ENCODE measurements at places on chromosomes 6 and 20.

DNA sequence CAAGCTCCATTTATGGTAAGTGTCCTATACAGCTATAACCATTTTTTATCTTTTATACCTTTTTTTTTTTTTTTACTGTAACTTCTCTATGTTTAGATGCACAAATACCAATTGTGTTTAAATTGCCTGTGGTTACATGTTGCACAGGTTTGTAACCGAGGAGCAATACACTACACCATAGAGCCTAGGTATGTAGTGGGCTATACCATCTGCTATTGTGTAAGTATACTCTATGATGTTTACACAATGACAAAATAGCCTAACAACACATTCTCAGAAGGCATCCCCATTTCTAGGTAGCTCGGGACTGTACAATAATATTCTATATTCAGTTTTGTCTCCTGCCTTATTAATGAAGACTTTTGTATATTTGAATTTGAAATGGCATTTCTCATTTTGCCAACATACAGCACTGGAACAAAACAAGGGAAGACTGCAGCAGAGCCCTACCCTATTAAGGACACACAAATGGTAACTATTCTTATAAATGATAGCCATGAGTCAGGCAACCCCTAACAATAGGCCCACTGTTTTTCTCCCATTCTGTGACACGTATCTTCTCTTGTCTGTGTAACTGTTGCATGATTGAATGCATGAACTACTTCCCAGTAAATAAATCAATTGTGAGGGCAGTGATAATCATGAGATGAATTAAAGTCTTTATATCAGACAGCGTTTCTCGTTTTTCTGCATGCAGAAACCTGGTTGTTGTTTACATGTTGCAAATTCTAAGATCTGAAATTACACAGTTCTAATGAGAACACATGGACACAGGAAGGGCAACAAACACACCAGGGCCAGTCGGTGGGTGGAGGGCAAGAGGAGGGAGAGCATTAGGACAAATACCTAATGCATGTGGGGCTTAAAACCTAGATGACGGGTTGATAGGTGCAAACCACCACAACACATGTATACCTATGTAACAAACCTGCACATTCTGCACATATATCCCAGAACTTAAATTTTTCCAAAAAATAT lies 173.9 kb downstream of the EPM2A start:
- no peak for DNase-seq

DNA sequence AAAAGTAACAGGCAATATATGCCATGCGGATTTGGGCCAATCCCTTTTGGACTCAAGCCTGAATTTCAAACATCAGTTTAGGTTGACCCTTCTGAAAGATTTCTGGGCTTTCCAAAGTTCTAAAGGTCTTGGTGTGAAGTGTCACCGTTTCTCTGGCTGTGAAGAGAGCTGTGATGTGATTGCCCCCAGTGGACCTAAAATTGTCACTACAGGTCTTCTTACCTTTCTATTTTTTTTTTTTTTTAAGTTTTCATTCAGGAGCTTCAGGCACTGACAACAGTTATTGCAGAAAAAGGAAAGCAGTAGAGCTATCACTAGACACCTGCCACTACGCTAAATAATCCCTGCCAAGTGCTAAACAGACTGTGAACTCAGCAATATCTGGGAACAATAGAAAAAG lies 75.7 kb upstream of the OPRM1 start:
- no peak for DNase-seq

DNA sequence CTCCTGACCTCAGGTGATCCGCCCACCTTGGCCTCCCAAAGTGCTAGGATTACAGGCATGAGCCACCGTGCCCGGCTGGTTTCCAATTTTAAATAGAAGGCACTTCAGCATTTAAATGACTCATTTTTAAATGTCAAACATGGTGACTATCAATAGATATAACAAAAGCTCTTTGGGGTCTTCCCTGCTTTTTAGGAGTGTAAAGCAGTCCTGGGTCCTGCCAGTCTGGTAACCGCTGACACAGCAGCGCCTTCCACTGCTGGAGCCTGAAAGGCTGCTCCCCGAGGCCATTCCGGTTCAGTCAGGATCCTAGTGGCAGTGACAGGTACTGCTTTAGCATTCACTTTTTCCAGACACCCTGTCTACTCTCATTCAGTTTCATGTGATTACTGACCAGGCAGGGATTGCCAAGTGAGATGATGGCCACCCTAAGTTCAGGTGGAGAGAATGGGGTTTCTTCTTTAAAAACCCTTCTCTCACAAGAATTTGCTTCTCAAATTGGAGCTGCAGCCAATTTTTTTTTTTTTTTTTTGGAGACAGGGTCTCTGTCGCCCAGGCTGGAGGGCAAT lies 5.1 kb downstream of the DIDO1 start:
- DNase-seq = peak; percentile 80

DNA sequence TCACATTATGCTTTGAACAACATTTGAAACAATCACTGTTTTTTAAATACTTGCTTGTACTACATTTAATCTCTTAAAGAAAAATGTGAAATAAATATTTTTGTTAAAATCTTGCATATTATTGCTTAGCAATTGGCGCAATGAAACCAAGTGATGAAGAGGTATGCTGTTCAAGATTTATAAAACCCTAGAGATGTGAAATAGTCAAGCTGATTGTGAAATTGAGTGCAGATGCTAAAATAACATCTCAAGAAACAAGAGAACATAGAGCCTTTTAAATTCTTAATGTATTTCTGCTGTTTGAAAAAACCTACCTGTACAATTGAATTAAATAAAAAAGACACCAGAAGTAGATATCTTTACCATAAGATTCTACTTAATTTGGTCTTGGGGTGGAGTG lies 179.2 kb upstream of the MCHR2 start:
- DNase-seq = no peak

GRCh38 chr20:5908981-5909380 lies 41.4 kb downstream of the TRMT6 start:
- DNase-seq = no peak

DNA sequence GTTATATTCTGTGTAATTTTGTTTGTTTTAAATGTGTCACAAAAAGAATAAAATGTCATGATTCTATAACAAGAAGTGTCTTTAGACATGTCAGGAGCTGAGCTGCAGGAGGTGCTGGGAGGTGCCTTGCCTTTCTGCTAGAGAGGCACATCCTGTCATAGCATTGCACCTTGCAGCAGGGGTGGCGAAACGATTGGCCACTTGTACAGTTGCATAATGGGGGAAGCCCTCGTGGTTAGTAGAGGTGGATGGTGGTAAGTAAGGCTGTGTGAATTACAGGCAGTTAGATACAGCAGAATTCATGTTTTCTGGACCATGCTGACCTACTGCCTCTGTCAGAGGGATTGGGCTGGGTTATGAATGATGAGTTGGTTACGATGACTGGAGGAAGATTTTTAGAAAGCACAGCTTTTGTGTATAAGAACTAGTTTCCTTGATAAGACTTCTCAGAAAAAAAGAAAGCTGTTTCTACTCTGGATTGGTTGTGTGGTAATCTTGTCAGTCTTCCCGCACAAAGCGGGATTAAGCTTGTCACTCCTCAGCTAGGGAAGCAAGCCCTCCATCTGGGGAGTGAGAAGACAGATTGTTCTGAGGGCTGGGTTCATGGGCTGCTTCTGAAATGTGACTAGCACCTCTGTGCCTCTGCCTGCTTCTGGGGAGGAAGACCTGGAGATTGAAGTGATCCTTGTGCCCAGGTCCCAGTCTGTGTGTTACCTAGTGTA lies 74.9 kb downstream of the FOXO3 start:
- no peak for DNase-seq

- DNase-seq = no peak
Observed at GRCh38 chr6:18326980-18327379, 60.2 kb upstream of the RNF144B start.

DNA sequence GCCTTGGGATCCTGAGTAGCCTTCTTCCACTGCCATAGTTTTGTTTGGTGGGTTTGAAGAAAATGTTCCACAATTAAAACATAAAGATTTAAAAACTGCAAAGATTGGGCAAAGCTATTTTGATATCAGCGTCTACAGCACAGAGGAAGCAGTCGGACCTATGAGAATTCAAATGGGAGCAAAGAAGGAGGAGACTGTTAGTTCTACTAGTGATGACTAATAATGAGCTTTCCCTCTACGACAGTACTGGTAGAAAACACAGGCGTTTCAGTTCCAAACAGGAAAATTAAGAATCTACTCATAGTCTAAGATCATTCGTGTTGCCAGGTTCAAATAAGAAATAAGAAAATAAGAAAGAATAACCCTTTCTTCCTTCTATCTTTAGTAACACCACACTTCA lies 121.2 kb downstream of the INSM1 start:
- no peak for DNase-seq

DNA sequence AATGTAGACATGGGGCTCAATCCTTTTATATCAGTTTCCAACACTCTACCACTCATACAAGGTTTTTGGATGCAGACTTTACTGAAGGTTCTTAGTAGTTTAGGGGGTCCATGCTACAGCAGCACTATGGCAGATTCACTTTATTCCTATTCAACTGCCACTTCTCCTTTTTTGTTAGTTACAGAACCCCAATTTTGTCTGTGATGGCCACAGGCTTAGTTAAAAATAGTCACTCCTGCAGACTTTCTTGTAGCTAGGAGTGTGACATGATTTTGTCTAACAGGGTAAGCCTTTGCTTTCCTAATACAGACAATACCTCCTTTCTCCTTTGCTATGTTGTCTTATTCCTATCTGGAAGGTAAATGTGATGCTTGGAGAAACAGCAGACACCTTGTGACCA lies 90.0 kb upstream of the SLC24A3 start:
- DNase-seq = no peak

DNA sequence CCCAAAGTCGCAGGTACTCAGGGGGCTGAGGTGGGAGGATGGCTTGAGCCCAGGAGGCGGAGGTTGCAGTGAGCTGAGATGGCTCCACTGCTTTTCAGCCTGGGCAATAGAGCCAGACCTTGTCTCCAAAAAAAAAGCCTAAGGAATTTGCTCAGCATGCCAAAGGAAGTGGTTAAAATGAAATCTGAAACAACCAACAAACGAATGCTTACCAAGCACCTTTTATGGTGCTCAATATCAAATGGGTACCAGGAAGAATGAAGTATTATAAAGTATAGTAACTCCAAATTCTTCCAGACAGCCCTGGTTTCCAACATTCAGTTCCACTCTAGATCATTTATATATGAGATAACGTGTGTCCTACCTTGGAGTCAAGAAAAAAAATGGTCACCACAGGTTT lies 14.0 kb downstream of the GMDS start:
- DNase-seq = no peak

DNA sequence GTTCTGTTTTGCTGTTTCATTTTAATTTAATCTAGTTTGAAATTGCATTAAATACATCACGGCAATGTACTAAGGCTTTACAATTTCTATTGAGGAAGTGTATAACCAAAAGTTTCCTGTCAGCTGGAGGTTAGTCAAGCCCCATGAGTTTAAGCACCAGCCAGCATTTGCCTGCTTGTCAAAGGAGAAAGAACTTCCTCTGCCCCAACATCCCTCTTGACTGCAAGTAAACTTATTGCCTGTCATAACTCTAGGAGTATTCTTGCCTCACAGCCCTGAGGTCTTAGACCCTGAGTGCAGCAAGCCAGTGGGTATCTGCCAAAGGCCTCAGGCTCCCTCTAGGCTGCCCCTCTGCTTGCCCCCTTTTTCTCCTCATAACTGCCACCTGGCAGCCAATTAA lies 106.7 kb upstream of the INSM1 start:
- DNase-seq = no peak

DNA sequence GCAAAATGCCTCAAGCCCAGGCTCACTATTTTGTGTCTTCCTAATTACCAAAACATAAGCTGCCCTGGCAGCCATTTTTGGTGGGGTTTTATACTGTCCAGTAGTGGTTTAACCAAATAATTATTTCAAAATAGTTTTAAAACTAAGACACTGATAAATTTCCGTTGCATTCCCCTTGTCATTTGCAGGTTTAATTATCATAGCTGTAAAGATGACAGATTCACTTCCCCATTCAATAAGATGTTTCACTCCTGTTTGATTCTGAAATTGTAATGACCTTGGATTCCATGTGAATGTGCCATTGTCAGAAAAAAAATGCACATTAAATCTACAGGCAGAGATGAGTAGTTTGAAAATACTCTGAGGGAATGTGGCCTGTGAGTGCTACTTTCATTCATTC lies 172.0 kb downstream of the COL9A1 start:
- DNase-seq = no peak

DNA sequence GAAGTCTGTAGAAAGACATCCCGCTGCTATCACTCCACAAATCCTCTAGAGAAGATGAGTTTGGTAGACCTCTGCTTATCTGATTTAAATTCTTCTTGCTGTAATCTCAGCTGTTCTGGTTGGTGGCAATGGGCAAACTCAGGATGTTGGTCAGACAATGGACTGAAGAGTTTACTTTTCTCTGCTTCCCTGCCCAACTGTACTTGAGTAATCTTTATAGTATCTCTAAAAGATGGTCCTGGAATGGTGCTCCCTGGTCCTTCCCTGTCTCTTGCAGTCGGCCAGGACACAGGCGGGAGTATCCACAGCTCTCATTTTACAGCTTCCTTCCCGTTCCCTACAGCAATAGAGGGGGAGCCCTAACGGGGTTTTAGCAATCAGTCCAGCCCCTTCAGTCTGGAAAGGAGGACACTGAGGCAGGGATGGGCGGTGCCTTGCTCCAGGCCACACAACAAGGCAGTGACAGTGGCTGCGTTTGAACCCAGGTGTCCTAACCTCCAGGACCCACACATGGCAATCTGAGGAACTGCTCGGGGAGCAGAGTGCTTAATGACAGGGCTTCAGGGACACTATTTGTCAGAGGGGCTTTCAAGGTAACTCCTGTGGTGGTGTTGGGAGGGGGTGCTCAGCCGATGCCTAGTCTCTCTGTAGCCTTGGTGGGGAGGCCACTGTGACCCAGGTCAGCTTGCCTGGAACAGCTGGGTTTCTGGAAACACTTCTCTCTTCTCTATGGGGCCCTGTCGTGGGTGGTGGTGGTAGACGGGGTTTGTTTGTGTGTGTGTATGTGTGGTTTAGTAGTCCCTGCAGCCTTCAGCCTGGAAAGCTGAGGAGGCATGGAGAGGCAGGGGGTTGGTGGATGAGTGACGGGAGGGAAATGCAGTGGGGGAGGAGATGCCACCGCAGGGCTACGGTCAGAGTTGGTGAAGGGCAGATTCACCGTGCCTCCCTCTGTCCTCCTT lies 9.5 kb upstream of the VEGFA start:
- DNase-seq = no peak

GRCh38 chr20:19428324-19428723 lies 215.9 kb downstream of the SLC24A3 start:
- no peak for DNase-seq

DNA sequence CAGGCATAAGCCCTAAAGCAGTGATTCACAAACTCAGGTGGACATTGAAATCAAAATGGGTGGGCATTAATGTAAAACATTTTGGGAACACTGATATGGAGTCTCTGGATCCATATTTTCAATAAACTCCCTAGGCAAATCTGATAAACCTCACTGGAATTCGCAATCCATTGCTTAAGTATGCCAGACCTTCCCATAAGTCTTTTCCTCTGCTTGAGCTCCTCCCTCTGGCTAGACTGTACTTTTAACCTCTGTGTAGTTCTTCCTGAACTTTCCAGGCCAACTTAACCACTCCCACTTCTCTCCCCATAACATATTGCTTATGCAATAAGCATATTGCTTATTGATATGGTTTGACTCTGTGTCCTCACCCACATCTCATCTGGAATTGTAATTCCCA lies 629.7 kb upstream of the IMPG1 start:
- DNase-seq = no peak

Measured in activated CD8-positive, alpha-beta memory T cell treated with anti-CD3 and anti-CD28 coated beads, Interleukin-2, amount 50 U/mL, for 48 hours (primary cell).